ENCODE measurements at places on chromosomes 1 and 21.

DNA sequence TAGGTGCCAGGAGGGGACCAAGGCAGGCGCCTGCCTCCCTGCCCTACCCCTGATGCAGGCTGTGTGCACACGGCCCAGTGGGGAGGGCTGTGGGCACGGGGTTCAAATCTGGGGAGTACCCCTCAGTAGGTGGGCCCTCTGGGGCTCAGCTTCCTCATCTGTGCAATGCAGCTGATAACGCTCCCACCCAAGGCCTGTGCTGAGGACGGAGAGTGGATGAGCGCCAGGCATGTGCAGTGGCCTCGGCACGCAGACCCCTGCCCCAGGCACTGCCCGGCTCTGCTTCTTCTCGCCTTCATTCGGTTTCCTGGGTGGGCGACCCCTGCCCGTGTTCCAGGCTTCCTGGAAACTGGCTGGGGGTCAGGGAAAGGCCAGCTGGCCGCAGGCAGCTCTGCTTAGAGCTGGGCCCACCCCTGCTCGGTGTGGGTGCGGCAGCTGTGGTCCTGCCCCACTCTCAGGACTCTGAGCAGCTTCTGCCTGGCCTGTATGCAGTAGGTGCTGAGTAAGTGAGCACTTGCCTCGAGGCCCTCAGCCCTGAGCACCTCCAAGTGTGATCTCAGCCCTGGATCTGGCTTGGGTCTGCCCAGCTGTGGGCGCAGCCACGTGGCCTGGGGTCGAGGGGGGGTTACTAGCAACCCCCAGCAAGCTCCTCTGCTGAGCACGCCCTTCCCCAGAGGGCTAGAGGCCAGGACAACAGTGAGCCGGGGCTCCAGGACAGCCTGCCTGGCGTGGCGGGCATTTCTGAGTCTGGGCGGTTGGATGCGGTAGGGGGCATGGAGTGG lies 11.9 kb upstream of the TNFRSF14 start:
- DNase-seq: no peak

- DNase-seq: peak; percentile 87
Observed at GRCh38 chr1:68571454-68572235, 74.8 kb upstream of the DEPDC1 start.

GRCh38 chr1:79741720-79742421 lies 735.3 kb upstream of the ADGRL4 start:
- no peak for DNase-seq

- DNase-seq: no peak
Observed at GRCh38 chr21:41786509-41786987, 19.7 kb upstream of the RIPK4 start.

DNA sequence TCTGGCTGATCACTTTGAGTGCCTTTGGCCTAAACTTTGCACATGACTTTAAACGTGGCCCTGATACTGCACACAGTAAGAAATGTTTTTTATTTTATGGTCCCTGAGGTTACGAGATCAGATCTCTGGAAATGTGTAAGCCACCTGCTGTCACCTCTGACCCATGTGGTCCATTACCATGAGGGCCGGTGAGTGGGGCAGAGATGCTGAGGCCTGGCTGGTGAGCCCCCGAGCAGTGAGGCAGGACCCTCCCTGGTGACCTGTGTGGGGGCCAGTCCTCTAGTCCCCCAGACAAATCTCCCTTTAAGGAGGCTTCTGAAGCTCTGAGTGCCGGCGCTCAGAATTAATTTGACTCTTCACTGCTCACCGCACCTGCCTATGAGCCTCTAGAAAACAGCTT lies 12.4 kb downstream of the TFF3 start:
- peak; percentile 35 for DNase-seq

DNA sequence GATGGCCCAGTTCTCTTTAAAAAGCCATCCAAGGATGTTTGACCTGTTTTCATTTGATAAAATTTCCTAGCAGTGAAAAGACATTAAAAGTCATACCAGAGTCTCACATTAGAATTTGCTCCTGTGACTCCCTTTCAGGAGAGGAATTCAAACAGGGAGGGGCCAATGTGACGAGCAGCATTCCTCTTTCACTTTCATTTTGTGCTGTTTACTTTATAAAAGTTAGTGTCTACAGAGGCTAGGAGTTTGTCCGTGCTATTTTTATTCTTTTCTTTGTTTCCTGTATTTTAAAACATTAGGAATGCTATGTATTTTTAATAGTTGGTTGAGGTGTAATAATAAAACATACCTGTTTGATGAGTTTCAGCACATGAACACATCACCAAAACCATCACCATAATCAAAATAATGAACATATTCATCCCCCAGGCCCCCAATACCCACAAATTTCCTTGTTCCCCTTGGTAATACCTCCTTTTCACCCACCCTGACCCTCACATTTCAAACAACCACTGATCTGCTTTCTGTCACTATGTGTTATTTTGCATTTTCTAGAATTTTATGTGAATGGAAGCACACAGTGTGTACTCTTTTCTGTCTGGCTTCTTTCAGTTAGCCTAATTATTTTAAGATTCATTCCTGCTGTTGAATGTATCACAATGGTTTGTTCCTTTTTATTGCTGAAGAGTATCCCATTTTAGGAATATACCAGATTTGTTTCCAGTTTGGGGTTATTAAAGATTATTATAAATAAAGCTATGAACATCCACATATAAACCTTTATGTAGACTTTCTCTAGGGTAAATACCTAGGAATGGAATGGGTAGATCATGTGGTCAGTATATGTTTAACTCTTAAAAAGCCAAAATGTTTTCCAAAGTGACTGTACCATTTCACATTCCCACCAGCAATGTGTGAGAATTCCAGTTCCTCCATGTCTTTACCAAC lies 129.5 kb downstream of the TENT5C start:
- DNase-seq: no peak

- DNase-seq: no peak
Observed at GRCh38 chr1:60759291-60759690, 323.1 kb upstream of the NFIA start.

DNA sequence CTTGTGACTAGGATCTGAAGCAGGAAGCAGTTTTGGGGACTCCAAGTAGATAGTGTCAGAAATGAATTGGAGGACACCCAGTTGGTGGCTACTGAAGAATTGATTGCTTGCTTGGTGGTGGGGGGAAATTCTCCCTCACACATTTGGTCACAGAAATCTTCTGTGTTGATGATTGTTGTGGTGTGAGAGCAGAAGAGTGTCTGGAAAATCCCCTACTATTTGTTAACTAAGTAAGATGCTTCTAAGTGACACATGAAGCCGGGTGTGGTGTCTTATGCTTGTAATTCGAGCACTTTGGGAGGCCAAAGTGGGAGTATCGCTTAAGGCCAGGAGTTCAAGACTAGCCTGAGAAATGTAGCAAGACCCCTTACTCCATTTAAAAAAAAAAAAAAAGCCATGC lies 22.5 kb upstream of the IPP start:
- no peak for DNase-seq

DNA sequence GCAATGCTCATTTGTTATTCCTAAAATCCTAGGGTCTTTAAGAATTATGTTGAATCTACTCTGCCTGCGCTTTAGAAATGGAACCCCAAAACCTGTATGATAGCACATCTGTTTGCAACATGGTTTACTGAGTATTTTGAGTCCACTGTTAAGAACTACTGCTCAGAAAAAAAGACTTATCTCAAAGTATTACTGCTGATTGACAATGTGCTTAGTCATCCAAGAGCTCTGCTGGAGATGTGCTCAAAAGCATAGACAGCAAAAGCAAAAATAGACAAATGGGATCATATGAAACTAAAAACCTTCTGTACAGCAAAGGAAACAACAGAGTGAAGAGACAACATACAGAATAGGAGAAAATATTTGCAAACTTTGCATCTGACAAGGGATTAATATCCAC lies 107.0 kb downstream of the CTH start:
- DNase-seq: no peak

GRCh38 chr1:45669379-45669778 lies 17.0 kb downstream of the GPBP1L1 start:
- no peak for DNase-seq

GRCh38 chr21:21084179-21084578 lies 86.0 kb downstream of the NCAM2 start:
- DNase-seq: no peak

DNA sequence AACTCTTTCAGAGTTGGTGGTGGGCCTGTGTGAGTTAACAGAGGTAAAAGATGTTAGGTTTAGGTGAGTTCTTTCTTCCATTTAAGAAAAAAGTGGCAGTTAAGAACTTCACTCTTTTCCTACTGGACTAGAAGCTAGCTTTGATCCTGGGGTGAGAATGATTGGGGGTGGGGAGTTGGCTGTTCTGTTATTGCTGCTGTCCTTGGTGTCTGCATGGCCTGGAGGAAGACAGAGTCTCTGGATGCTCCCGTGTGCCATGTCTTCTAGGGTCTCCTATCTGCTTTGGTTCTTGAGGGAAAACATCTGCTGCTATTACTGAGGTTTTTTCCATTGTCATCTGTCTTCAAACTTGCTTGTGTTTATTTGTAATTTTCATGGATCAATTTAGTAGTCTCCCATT lies 275.7 kb downstream of the HLX start:
- no peak for DNase-seq

- no peak for DNase-seq
Observed at GRCh38 chr1:161076410-161076809, 6.7 kb upstream of the ARHGAP30 start.

- DNase-seq: no peak
Observed at GRCh38 chr1:46679789-46680573, 8.3 kb downstream of the TEX38 start.

DNA sequence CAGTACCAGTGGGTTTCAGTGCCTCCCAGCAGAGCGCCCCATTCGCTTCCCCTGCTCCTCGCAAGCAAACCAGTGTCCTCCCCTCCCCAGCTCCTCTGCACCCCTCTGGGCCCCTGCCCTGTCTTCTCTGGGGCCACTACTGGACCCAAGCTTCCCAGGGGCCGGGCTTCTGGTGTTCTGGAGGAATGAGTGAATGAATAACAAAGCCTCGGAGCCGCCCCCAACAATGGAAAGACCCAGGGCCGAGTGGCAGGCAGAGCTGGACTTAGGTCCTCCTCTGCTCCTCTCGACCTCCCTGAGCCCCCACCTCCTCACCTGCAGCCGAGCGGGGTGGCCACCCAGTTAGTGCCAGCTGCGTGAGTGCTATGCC lies 37.6 kb downstream of the MATN1 start:
- no peak for DNase-seq

GRCh38 chr1:64933296-64934070 lies 32.9 kb downstream of the JAK1 start:
- DNase-seq: no peak

DNA sequence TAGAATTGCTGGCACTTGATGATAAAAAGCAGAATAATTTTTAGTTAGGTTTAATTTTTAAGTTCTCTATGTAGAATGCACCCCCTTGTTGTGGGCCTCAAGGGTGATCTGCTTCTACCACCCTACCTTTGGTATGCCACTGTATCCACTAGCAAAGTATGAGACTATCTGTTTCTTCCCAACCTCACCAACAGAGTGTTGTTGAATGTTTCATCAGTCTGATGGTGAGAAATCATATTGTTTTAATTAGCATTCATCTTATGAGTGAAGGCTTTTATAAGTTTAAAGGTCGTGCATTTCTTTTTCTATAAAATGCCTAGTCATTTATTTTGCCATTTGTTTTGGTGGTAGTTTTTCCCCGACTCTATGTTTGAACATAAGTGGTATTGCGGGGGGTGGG lies 141.0 kb downstream of the MAGI3 start:
- no peak for DNase-seq

DNA sequence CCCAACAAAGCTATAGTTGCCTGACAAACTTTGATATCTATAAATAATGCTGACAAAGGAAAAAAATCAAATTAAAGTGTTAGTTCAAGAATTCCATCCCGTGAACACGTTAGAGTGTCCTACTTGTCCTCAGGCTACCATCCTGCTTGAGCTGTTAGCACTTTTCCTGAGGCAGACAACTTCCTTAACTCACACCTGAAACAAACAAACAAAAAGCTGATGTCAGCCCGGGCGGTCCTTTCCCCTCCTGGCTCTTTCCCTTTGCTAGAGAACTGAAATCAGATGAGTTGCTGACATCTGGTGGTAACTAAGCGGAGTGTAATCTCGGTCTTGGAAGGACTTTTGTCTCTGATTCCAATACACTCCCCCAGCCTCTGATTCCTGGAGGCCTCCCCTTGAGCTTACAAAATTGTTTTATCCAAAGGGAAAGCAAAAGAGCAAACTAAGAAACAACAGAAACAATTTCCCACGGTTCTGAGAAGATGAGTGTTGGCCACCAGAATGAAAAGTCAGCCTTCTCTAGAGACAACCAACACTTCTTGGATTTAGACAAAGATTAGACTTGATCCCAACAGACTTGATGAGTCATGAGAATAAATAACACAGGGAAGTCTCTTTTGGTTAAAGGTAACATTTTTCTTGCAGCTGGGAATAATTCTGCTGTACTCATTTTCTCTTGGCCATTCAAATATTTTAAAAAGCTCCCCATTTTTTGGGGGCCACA lies 135.4 kb downstream of the PROX1 start:
- DNase-seq: peak; percentile 71

- DNase-seq: no peak
Observed at GRCh38 chr21:25750085-25750484, 15.3 kb downstream of the GABPA start.

DNA sequence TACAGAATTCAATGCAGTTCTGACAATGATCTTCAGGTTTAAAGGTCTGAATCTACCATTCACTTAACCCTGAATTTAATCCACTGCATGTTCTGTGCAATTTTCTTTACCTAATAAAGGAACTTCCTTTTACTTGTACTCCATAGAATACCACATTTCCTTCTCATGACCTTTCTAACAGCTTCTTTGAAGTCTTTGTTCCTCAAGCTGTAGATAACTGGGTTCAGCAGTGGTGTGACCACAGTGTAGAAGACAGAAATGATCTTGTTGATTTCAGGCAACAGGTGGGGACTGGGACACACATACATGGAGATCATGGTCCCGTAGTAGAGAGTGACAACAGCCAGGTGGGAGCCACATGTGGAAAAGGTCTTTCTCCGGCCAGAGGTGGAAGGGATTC lies 878 bp downstream of the OR11L1 start:
- DNase-seq: no peak
